Activated T-helper 1 cell treated with anti-CD3 and anti-CD28 coated beads, Interleukin-12 subunit alpha, Interleukin-12 subunit beta, Interleukin-2, Interleukin-4 antibody, amounts not matched to agents 30 ng/mL and 10 ng/mL and 1 ng/mL, durations not matched to agents 14 hours and 24 hours and 36 hours (primary cell): ENCODE measurements at places on chromosomes 2 and 18.

DNA sequence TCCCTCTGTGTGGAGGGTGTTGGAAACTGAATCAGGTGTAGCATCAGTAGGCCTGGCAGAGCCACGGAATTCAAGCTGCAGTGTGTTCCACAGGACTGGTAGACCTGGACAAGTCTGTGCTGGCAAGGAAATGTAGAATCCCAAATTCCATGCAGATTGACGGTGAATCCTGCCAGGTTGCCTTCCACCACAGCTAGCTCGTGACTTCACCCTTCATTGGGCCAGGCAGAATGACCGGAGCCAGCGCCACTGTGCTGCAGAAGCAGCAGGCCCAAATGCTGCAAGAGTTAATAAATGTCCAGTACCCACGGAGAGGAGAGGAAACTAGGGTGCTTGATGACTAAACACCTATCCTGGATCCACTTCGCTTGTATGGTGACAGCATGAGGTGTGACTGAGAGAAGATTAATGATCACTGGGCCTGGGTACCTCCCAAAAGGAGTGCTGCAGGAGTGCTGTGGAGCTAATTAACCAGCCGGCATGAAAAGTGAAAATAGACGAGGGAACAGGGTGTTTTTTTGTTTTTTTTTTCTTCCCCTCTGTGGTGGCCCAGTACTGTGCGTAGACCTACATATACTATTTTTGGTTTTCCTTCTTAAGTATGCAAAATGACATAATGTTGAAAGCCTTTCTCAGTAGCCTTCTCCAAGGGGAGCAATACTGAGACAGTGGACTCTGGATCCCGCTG is 122.2 kb downstream of the TANC1 start:
- H3K4me3 ChIP-seq, result no peak overlapping the region
- H3K36me3 ChIP-seq, result no peaks in the 10 kb centered on the region
- no peak overlapping the region for H3K27ac ChIP-seq

DNA sequence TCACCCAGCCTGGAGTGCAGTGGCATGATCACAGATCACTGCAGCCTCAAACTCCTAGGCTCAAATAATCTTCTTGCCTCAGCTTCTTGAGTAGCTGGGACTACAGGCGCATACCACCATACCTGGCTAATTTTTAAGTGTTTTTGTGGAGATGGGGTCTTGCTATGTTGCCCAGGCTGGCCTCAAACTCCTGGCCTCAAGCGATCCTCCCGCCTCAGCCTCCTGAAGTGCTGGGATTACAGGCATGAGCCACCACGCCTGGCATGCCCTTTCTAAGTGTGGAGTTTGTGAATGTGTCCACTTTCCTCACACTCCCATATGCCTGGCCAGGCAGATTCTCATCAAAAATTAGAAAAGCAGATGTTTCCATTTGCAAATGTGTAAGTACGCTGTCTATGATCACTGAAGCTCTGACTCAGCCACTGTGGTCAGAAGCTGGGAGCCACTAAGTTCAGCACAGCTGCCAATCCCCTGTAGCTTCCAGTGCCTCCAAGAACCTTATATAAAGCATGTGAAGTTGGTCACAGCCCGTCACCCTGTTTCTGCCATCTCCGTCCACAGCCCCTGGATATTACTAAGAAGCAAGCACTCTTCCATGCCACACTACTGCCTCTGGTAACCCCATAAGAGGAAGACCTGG is 155.4 kb downstream of the FAM210A start:
- peaks cover 8% of the 10 kb centered on the region for H3K36me3 ChIP-seq
- peak overlapping the region; percentile 1 for H3K4me3 ChIP-seq
- DNase-seq, result no peak
- H3K4me1 ChIP-seq, result peaks cover 63% of the 10 kb centered on the region
- H3K27me3 ChIP-seq, result no peaks in the 10 kb centered on the region

DNA sequence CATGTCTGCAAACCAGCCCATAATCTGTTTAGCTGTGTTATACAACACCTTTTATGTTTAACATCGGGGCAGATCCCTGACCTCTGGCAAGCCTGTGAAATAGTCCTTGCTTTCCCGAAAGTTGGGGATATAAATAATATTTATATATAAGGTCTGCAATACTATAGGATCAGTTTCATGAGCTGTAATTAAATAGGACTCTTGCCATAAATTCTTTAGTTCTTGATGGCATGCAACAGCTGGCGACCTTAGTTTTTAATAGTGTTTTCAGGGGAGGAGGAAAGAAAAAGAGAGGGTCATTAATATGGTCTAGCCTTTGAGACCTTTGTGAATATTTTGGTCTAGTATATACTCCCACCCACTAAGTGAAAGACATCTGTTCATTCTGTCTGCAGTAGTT is 166.5 kb downstream of the MTX2 start:
- no peaks in the 10 kb centered on the region for H3K4me1 ChIP-seq
- H3K36me3 ChIP-seq, result no peaks in the 10 kb centered on the region
- H3K27ac ChIP-seq, result no peak overlapping the region
- DNase-seq, result no peak
- peaks cover 10% of the 10 kb centered on the region for H3K27me3 ChIP-seq

DNA sequence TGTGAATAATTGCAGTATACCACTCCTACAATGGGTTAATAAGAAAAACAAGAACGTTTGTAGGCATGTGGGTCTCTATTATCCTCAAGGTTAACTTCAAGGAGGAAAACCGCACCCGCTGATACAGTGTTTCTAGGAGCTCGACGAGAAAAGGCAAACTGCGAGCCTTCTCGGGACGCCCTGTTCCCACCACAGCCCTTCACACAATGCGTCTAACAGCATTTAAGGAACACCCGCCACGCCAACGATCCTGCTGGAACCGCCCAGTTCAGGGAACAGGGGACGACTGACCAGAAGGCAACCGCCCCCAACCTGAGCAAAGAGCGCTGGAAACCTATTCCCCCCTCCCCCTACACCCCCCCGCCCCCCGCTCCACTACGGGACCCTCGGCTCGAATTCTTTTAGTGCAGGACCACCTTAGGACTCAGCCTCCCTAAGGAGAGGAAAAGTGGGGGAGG is 710 bp upstream of the TMSB10 start:
- H3K4me3 ChIP-seq, result peak overlapping the region; percentile 77
- peaks cover 33% of the 10 kb centered on the region for H3K36me3 ChIP-seq
- no peak for DNase-seq
- peaks cover 80% of the 10 kb centered on the region for H3K4me1 ChIP-seq

- no peaks in the 10 kb centered on the region for H3K27me3 ChIP-seq
- H3K4me3 ChIP-seq, result no peak overlapping the region
- H3K36me3 ChIP-seq, result peaks cover 3% of the 10 kb centered on the region
- H3K27ac ChIP-seq, result no peak overlapping the region
- H3K4me1 ChIP-seq, result peaks cover 39% of the 10 kb centered on the region
Measured at GRCh38 chr2:64023485-64024258, 4.4 kb upstream of the VPS54 start.

DNA sequence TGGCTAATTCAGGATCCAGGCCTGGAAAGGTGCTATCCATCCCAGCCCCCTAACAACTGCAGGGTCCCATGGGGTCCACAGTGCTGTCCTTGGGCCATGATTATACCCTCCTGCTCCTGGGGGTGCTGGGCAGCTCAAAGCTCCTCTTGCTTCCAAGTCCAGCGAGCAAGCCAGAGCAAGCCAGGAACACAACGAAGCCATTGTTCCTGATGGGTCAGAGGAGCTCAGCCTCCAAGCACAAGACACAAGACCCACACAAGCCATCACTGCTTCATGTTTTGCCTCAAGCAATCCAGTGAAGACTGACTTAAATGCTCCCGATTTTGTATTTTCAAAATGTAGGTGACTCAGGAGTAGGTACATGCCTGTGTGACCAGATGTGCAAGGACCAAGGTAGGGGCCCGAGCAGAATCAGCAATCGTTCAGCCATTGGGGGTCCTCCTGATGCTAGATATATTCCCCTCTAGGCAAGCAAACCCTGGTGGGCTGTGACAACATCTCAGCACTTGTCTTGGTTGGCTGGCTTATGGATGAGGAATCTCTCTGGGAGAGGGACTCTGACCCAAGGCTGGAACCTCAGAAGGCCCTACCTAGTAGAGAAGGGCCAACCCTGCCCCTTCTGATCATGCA is 90.8 kb downstream of the EPAS1 start:
- no peak for DNase-seq
- no peak overlapping the region for H3K4me3 ChIP-seq
- peaks cover 4% of the 10 kb centered on the region for H3K27me3 ChIP-seq

DNA sequence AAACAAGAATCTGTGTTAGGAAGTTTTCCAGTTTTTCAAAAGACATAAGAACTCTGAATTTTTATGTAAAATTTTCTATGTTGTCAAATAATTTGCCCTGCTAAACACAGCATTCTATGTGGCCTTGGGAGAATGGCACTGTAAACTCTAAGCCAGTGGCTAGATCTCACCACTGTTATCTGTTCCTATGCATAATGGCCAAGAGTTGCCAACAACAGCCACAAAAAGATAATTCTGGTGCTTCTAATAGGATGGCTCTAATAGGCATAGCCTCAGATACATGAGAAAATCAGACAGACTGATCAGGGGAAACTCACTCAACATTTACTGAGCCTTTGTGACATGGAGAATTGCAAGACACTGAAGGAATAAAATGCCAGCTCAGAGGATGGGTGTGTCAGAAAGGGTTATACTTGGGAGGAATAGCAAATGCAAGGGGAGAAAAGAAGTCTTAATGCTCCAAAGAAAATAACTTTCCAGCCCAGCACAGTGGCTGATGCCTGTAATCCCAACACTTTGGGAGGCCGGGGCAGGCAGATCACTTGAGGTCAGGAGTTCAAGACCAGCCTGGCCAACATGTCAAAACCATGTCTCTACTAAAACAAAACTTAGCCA is 63.7 kb downstream of the COBLL1 start:
- no peak overlapping the region for H3K4me3 ChIP-seq
- H3K36me3 ChIP-seq, result no peaks in the 10 kb centered on the region
- H3K27ac ChIP-seq, result no peak overlapping the region
- no peak for DNase-seq
- no peaks in the 10 kb centered on the region for H3K27me3 ChIP-seq

- H3K27me3 ChIP-seq, result no peaks in the 10 kb centered on the region
- H3K36me3 ChIP-seq, result peaks cover 51% of the 10 kb centered on the region
- peaks cover 6% of the 10 kb centered on the region for H3K4me1 ChIP-seq
- no peak overlapping the region for H3K27ac ChIP-seq
- no peak overlapping the region for H3K4me3 ChIP-seq
Measured at GRCh38 chr18:23521271-23521670, 18.0 kb downstream of the RMC1 start.

GRCh38 chr2:64846177-64846576 is 143.0 kb upstream of the SLC1A4 start:
- no peak overlapping the region for H3K27ac ChIP-seq
- H3K4me3 ChIP-seq, result no peak overlapping the region
- H3K27me3 ChIP-seq, result no peaks in the 10 kb centered on the region
- no peaks in the 10 kb centered on the region for H3K36me3 ChIP-seq

GRCh38 chr2:30293303-30293921 is 62.1 kb downstream of the LBH start:
- peaks cover 28% of the 10 kb centered on the region for H3K4me1 ChIP-seq
- H3K36me3 ChIP-seq, result no peaks in the 10 kb centered on the region
- no peak for DNase-seq
- H3K4me3 ChIP-seq, result no peak overlapping the region
- no peak overlapping the region for H3K27ac ChIP-seq

GRCh38 chr2:196758474-196759377 is 40.8 kb downstream of the GTF3C3 start:
- H3K27ac ChIP-seq, result no peak overlapping the region
- peaks cover 27% of the 10 kb centered on the region for H3K36me3 ChIP-seq
- H3K4me1 ChIP-seq, result no peaks in the 10 kb centered on the region
- no peak overlapping the region for H3K4me3 ChIP-seq

GRCh38 chr2:14094592-14094991 is 537.9 kb upstream of the LRATD1 start:
- no peaks in the 10 kb centered on the region for H3K36me3 ChIP-seq
- DNase-seq, result no peak
- H3K4me3 ChIP-seq, result no peak overlapping the region
- no peaks in the 10 kb centered on the region for H3K27me3 ChIP-seq
- H3K27ac ChIP-seq, result no peak overlapping the region

GRCh38 chr18:49970319-49970718 is 157.0 kb upstream of the ACAA2 start:
- no peak overlapping the region for H3K4me3 ChIP-seq
- H3K36me3 ChIP-seq, result no peaks in the 10 kb centered on the region
- H3K27ac ChIP-seq, result no peak overlapping the region

DNA sequence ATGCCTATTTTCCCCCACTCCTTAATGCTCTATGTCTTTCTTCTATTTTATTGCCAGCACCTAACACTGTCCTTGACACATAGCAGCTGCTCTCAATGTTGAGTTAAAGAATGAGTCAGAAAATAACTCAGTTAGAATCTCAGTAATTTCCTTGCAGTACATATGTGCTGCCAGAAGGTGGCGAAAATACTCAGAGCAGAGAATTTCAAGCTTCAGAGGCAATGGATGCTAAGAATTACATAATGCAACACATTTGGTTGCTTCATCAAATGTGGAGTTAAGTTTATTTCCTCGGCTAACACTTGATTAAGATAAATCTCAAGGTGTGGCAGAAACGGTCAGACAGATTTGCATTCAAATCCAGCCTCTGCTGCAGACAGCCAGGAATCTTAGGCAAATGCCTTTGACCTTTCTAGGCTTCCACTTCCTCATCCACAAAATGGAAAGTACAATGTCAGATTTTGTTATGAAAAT is 105.6 kb downstream of the VSNL1 start:
- no peak overlapping the region for H3K4me3 ChIP-seq
- H3K4me1 ChIP-seq, result no peaks in the 10 kb centered on the region
- H3K27me3 ChIP-seq, result no peaks in the 10 kb centered on the region
- H3K36me3 ChIP-seq, result no peaks in the 10 kb centered on the region
- H3K27ac ChIP-seq, result no peak overlapping the region

DNA sequence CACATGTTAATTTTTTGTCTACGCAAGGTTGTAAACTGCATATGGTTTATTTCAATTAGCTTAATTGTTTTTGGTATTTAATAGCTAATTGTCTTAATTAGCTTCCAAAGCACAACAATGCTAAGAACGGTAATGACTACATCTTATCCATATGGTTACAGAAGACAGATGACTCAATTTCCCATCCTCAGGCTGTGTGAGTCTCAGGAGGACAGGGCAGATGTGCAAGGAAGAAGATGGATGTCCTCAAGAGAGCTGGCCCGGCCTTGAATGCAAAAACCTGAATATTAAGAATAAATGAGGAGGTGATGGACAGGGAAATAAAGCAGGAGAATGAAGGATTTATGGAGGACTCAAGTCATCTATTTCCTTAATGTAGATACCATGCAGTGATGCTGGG is 31.4 kb downstream of the SLC4A3 start:
- no peak overlapping the region for H3K27ac ChIP-seq
- peaks cover 17% of the 10 kb centered on the region for H3K27me3 ChIP-seq
- no peaks in the 10 kb centered on the region for H3K4me1 ChIP-seq
- H3K4me3 ChIP-seq, result no peak overlapping the region
- H3K36me3 ChIP-seq, result no peaks in the 10 kb centered on the region
- no peak for DNase-seq

DNA sequence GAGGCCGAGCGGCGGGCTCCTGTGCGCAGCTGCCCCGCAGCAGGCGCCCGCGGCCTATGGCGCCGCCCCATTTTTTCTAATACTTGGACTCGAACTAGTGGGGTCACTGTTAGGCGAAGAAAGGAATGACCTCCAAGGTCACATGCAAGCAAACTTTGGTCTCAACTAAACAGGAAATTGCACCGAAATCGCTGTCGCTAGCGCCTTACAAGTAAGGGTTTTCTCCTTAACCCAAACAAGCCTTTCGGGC is 339 bp downstream of the ACAA2 start:
- H3K36me3 ChIP-seq, result peaks cover 43% of the 10 kb centered on the region
- no peaks in the 10 kb centered on the region for H3K27me3 ChIP-seq
- no peak for DNase-seq

GRCh38 chr2:136248242-136248641 is 130.3 kb upstream of the CXCR4 start:
- DNase-seq, result no peak
- no peak overlapping the region for H3K4me3 ChIP-seq
- no peak overlapping the region for H3K27ac ChIP-seq
- no peaks in the 10 kb centered on the region for H3K36me3 ChIP-seq
- H3K27me3 ChIP-seq, result no peaks in the 10 kb centered on the region

GRCh38 chr2:67645280-67646138 is 248.4 kb downstream of the ETAA1 start:
- H3K27me3 ChIP-seq, result no peaks in the 10 kb centered on the region
- H3K27ac ChIP-seq, result no peak overlapping the region
- no peak overlapping the region for H3K4me3 ChIP-seq
- H3K36me3 ChIP-seq, result no peaks in the 10 kb centered on the region
